ENCODE measurements at places on chromosomes 12 and 14.

DNA sequence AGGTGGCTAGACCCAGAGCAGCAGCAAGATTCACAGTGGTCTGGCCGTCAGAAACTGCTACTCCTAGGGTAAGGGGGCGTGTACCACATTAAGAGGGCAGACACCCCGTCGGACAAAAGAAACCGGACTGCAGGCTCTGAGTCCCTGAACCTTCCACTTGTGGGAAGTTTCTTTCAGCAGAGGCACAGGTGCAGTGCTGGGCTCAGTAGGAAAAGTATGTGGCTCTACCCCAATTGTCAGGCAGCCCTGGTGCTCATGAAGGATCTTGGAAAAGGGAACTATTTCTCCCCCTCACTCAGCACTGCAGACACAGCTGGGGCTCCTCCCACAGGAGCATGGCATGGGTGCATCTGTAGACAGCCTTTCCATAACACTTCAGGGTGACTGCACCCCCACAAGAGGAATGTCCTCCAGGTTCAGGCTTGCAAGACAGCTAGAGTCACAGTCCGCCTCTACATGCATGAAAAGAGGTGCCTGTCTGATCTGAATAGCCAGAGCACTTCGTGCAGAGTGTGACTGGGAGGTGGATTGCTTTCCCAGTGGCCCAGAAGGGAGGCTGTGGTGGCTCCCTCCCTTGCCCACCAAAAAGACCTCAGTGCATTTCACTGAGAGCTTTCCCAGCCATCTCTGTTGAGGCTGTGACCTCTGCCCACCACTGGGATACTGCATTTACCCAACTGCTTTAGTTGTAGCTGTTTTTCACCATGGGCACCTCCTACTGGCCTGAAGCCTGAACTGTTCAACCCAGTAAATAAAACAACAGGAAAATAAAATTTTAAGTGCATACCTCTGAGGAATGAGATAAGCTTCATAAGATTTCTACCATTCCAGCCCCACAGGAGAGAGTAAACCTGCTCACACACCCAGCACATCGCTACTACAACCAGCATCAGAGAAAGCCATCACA is 14.2 kb downstream of the CEP128 start:
- no peak for DNase-seq

- DNase-seq = no peak
Observed at GRCh38 chr14:46259536-46259935, 392.0 kb downstream of the RPL10L start.

DNA sequence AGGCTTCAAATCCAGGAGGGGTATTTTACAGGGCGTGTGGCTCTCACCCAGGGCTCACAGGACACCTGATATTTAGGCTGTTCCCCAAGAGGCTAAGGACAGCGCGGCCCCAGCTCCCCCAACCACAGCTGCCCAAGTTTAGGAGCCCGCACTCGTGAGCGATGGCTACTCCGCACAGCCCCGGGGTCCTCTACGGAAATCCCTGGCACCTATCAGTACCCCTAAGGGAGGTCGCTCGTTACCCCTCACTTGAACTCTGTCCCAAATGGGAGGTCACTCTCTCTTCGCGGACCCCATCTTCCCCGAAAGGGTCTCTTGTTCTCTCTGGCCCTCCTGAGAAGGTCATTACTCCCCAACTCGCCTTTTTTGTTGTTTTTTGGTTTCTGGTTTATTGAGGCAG is 708 bp upstream of the P2RX4 start:
- DNase-seq = no peak

DNA sequence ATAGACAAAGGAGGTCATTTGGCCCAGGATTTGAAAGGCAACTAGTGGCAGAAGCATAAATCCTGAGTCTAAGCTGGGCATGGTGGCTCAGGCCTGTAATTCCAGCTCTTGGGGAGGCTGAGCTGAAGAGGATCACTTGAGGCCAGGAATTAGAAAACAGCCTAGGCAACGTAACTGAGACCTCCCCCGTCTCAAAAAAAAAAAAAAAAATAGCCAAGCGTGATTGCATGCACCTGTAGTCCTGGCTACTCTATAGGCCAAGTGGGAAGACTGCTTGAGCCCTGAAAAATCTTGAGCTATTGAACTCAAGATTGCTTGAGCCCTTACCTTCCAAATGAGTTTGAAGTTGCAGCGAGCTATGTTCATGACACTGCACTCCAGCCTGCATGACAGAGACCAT is 7.8 kb downstream of the GON7 start:
- DNase-seq = no peak

DNA sequence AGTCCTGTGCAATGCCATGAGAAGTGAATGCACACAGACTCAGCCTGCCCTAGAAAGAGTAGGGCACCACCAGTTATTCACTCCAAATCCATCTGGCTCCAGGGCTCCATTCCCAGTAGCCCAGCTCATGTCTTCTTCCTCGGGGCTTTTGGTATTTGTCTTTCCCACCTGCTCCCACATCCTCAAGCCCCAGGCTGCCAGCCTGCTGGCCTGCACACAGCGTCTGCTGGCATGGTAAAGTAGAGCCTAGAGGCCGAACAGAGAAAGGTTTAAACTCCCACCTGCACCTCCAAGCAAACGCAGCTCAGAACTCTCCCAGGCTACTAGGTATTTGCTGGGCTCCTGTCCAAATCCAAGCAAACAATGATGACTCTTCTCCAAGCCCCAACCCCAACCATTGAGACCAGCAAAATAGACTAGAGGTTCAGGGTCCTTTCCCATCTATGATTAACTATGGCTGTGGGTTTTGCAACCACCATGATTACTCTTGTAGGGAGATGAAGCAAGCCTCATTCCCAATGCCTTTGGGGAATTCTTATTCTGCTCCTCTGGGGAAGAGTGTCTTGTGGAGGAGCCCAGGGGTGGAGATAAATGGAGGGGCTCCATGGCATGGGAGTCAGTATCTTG is 5.2 kb upstream of the VDR start:
- no peak for DNase-seq

- no peak for DNase-seq
Observed at GRCh38 chr14:78638926-78639325, 468.8 kb downstream of the NRXN3 start.

GRCh38 chr12:101773650-101774162 is 34.4 kb upstream of the SYCP3 start:
- DNase-seq = peak; percentile 45

GRCh38 chr12:97200181-97200580 is 262.4 kb upstream of the RMST start:
- DNase-seq = no peak

DNA sequence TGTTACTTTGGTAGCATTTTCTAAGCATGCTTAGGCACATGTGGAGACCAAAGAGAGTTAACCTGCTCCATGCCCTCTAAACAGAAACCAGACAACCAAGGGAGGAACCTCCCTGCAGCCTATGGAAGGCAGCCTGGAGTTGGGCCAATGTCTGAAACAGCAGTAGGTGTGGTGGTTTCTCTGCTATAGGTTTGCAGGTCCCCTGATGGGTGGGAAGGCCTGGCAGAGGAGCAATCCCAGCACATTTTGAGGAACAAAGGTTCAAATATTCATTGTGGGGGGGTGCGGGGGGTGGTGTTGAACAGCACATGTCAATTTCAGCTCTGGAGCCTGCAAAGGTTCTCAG is 65.4 kb downstream of the DACT1 start:
- DNase-seq = no peak

DNA sequence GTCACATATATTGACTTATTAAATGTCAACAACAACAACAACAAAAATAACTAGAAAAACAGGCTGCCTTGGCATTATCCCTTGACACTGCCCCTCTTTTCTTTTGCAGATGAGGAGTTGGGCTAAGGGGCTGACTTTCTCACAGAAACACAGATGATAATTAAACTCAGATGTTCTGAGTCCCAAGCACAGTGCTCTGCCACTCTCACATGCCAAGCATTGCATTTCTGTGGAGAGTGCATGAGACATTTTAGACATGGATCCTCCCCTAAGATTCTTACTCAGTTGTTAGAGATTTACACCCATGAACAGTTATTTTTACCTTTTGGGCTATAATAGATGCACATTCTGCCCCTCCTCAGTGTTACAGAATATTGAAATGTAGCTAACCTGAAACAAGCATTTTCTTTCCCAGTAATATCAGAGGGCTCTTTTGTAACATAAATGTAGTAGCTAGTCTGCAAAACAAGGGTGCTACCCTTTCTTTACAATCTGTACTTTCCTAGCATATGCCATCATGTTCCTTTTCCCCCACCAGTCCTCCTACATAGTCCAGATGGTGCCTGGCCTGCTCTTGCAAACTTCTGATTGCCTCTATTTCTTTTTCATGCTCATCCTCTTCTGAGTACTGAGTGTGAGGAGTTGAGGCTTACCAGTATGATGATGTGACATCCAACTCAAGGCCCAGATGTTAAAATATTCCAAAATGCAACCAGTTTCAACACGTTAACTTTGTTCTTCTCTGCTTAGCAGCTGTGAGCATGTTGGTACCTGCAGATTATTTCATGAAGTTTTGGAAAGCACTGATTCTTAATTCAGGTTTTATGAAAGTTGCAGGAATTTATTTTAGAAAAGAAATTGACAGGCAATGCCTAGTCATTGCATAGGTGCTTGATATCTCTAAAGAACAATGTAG is 125.0 kb upstream of the ATP2B1 start:
- DNase-seq = no peak

- DNase-seq = no peak
Observed at GRCh38 chr12:40034712-40035111, 71.2 kb downstream of the SLC2A13 start.

DNA sequence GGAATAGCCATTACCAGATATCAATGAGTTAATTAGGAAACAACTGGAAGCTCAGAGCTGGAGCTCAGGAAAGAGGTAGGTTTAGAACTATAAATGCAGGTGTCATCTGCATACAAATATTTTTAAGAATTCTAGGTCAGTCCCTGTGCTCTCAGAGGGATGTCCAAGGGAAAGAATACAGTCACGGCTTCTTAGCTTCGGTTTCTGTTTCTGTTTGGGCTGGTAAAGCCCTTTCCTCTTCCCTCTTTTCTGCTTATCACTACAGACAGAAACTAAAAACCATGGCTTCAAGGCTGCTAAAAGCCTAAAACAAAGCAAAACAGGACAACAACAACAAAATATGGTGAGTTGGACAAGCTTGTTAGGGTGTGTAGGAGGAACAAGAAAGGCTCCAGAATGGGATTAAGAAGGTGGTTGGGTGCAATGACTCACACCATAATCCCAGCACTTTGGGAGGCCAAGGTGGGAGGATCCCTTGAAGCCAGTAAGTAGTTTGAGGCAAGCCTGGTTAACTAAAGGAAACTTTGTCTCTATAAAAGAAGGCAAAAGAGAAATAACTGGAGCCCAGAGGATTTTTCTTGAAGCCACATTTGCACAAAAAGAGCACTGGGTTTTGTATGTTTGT is 113.0 kb downstream of the SEC23A start:
- no peak for DNase-seq

DNA sequence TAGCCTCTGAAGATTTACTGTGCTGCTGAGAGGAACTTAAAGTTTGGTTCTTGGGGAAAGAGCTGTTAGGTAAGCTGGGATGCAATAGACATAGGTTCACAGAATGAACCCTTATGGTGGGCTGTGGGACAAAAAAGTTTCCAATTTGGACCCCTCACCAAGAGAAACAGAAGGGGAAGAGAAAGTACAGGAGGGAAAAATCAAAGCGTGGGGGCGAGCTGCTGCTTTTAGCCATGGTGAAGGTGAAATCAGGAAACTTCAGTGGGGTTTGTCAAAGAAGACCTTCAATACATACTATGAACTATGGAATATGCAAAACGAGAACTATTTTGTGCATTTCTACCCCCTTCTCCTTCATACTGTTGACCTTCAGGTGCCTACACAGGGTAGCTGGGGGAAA is 10.6 kb upstream of the NINJ2 start:
- DNase-seq = no peak

DNA sequence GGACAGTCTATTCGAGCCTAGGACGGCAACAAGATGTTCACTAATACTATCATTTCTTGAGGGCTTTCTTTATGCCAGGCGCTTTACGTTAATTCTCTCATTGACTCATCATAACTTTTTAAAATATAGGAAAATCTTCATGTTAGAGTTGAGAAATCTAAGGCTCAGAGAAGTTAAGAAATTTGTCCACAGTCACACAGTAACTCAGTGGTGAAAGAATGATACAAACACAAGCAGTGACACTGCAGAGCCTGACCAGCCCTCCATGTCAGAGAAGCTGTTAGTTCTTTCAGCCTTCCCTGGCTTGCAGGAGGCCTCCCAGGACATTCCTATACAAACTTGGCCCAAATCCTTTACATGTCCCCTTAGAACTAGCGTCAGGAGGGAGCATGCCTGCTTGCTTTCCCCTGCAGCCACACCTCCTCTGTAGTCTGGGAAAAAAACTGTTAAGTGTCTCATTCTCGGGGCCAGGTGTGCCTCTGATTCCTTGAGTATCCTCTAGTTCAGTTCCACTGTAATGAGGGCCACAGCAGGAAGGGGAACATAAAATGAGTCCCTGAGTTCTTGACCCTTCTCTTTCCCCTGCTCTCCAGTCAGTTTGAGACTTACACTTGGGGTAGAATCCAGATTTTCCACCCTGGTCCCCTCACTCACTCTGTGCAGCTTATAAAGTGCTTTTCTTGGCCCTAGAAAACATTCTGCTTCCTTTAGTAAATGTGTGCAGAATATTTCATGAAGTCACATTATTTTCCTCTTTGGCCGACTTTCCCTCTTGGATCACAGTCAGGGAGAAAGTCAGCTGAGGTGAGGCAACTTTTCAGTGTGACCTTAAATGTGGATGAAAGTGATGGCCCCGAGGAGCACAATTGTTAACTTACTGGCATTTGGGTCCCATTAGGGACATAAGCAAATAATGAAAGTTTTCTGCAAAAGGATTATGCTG is 152.2 kb upstream of the HIF1A start:
- DNase-seq = no peak

DNA sequence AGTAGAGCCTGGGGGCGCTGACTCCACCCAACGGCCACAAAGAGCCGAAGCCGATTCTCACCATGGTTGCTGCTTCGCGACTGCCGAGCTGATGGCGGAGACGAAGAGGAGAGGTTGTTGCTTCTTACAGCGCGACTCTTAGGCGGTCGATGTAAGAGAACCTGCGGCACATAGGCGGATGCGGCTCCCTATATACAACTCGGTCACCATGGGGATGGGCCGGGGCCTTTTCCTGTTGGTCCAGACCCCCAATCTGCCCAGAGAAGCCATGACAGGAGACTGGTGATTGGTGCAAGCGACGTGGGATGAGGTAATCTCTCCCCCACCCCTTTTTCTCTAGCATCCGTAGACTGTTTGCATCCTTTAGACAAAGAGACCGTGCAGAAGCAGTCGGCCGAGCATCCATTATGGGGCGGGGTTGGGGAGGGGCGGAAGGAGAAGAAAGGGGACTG is at the start of gene TUBA1A:
TSS of gene TUBA1A (minus strand) at position 165 of the 452 bp plus-strand sequence. CDS start at position 64, 101 bp downstream.
- DNase-seq = peak; percentile 87
